ENCODE measurements at places on chromosomes 2 and 18.

DNA sequence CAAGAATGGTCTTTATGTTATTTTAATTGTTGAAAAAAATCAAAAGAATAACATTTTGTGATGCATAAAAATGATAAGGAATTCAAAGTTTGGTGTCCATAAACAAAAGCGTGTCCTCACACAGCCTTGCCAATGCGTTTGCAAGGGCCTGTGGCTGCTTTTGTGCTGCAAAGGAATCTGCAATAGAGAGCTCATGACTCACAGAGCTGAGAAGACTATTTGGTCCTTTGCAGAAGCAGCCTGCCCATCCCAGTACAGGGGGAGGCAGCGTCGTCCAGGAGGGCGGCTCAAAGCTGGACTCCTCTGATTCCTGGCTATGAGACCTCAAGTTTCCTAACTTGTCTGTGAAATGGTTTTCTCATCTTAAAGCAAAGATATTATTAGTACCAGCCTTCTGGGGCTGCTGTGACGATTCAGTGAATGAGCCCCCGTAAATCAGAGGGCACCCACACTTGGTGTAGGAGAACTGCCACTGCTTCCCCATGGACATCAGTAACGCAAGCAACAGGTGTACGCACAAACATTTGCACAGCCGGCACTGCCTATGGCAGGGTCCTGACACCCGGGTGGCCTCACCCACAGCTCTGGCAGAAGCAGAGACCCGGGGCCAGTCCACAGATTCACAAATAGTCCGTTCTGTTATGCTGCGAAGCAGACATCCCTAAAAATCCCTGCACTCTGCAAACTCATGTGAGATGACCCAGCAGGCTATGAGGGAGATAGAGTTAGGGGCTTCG is 70.6 kb upstream of the ASAP2 start:
- DNase-seq, result no peak

DNA sequence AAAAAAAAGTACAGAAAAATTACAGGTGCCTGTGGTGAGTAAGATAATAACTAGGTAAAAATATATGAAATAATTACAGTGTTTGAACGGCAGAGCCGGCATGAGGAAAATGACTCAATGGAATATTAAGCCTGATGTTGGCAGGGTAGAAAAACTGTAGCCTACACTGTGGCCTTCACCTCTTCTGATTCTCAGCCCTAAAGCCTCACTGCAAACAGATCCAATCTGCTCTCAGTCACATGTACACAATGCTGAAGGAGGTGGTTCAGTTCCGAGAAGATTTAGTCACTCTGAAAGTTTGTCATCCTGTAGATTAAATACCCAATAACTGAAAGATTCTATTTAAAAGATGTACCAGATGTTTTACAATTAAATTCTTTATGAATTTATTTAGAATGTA is 66.9 kb upstream of the MAP3K20 start:
- DNase-seq, result no peak

GRCh38 chr2:59586176-59586575 is 967.3 kb downstream of the BCL11A start:
- no peak for DNase-seq

DNA sequence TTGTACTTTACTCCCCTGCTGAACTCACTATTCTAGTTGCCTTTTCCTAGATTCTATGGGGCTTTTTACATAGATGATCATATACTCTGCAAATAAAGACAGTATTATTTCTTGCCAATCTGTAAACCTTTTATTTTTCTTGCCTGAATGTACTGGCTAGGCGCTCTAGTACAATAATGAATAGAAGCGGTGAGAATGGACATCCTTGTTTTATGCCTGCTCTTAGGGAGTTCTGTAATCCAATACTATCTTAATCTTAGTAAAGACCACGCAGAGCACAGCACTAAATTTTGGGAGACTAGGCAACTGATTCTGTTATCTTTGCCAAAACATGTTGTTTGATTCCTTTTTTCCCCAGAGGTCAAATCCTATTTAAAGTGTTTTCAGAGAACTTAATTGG is 7.0 kb downstream of the KRCC1 start:
- no peak for DNase-seq

- DNase-seq, result no peak
Measured at GRCh38 chr2:112181571-112182290, 43.5 kb downstream of the FBLN7 start.

DNA sequence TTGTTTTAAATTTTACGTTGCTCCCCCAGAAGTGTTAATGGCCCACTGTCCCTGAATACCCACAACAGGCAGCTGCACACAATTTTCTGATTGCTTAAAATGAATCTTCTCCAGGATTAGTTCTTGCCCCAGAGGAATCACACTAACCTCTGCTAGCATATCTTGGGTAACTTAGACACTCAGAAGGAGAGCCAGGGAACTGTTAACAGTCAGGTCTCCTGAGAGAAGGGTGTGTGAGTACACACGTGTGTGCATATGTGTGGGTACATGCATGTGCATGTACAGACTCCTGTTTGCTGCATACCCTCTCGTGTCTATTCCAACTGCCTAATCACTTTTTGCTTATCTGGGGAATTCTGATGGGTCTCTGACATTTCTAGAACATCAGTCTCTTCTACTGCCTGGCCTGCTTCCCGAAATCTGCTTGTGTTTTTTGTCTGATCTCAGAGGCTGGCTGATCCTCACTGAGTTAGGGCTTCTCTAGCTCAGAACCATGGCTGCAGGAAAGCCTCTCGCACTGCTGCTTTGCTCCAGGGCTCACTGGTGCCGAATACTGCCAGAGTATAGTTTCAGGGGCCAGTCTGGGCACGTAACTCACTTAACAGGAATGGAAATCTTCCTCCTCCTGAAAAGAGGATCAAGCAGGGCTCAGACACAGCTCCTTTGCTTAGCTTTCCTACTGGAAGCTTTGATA is 62.8 kb downstream of the PRELID3A start:
- no peak for DNase-seq

DNA sequence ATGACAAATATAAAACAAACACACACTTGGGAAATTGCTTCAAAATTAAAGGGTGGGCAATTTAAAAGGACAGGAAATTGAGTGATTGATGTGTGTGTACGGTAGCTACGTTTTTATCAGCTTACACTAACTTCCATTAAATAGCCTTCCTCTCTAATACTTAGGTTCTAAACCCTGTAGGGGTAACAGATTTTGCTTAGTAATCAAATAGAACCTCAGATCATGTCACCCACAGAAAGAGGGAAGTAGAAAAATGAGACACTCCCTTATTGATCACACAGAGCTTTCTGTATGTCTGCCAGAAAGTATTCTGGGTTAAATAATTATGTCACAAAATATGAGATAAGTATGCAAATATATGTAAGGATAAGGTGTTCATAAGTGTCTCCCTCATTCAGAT is 93.3 kb downstream of the ICA1L start:
- DNase-seq, result no peak

DNA sequence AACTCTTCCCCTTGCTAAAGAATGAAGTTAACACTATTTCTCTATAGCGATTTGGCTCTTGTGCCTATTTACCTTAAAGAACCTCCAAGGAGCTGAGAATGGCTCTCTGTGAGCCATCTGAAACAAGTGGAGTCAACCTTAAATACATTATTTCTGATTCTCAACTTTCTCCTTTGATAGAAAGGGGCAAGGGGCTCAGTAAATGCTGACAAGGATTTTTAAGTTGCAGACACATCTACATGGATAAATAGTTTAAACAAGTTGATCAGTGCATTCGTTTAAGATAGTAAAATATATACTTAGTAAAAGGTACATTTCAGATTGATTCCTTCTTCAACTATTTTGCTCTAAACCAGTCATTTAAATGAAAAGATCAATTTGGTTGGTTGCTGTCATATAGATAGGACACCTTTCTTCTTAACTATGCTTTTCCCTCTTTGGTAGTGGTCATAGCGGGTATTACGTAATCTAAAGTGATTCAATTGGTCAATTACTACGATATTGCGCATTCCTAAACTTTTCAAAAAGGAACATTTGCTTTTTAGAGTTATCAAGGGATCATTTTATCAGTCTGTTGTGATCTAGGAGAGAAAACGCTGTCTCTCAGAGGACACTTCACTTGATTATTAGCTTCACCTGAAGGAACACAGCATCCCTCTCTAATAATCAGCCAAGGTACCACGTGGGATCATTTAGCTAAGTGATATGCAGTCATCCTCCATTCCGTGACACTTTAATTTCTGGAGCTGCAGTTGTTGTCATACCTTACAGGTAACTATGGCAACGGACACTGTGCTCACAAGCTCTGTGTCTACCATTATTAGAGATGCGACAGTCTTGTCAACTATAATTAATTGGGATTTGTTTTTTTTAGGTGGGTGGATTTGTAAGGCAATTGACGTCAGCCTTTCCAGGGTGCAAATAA is 50.9 kb upstream of the KCNE4 start:
- DNase-seq, result no peak

GRCh38 chr18:3163968-3164367 is 55.8 kb downstream of the MYOM1 start:
- no peak for DNase-seq

DNA sequence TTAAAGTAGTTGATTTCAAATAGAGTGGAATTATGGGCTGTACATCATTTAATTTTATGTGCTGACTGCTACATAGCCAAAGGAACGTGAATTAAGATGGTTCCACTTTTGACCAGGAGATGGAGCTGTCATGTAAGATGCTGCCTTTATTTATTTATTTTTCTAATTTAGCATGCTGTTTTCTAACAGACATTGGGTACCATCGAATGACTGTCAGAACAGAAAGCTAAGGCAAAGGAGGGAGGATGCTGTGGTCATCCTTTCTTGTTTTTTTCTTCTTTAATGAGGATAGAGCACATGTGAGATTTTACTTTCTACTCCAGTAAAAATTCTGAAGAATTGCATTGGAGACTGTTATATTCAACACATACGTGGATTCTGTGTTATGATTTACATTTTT is at the start of gene SCN2A:
TSS of gene SCN2A (plus strand) at position 185 of the 400 bp plus-strand sequence. CDS start 56,410 bp downstream, outside the sequence.
- DNase-seq, result no peak

GRCh38 chr2:24707143-24707542 is 86.0 kb downstream of the PTRHD1 start:
- DNase-seq, result no peak

- DNase-seq, result no peak
Measured at GRCh38 chr2:66405473-66405872, 29.5 kb upstream of the MEIS1 start.

DNA sequence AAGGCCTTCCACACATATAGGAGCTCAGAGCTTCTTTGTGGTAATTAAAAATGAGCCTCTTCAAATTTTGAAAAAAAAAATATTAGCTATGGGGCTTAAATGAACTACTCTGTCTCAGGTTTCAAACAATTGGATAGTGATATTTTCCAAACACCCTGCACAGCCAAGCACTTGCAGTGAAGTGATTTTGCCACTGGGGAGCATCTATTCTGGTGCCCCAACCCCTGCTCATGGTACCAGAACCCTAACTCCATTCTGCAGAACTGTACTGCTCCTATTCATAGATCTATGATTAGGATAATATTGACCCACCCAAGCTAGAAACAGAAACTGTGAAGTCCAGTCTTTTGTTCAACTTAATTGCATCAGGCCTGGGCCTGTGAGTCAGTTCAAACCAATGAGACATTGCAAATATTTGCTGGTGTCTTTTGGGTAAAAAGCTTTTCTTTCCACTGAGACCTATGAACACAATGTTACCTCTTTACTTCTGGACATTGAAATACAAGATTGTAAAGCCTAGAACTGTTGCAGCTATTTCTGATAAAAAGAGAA is 324.0 kb downstream of the GALNT13 start:
- no peak for DNase-seq

- peak; percentile 35 for DNase-seq
Measured at GRCh38 chr2:107808959-107809358, 17.7 kb upstream of the RGPD4 start.

DNA sequence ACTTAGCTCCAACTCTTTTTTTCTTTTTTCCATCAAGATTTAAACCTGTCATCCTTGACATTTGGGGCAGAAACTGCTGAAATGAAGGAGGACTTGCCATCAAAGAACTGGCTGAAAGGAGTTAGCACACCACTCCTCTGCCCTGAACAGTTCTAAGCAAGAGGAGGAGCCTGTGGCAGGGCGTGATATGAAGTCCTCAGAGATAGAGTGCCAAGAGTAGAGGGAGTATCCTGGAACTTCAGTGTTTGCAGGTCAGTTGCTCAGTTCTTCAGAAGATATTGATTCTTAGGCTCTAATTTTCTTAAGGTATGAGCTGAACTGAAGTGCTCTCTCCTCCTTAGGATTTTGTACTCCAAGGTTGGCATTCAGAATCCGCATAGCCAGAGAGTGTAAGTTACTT is 15.2 kb downstream of the NABP1 start:
- DNase-seq, result no peak

DNA sequence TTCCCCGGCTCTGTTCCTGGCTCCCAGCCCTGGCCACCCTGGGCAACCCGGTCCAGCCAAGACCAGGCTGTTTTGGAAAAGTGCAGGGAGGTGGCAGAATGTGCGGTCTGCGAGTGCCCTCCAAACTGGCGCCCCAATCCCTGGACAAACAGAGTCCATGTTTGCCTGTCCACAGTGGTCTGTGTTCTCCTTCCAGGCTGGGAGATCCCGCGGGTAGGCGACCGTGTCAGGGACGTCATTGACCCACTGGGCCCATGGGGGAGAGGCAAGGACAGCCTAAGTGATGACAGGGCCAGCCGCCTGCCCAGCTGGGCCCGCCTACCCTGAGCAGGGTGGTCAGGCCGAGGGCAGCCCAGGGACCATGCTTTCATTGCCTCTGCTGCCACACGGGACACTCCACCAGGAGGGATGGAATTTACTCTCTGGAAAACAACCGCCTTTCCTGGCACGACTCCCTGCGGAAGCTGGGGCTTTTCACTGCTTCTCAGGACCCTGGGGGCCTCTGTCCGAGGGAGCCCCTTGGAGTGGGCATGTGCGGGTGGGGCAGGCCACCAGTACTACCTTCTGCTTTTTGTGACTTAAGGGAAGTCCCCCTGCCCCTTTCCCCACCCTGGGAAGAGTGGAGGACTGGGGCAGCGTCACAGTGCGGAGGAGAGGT is 20.1 kb downstream of the CYP26B1 start:
- no peak for DNase-seq

- no peak for DNase-seq
Measured at GRCh38 chr18:23529604-23530003, 26.3 kb downstream of the RMC1 start.

DNA sequence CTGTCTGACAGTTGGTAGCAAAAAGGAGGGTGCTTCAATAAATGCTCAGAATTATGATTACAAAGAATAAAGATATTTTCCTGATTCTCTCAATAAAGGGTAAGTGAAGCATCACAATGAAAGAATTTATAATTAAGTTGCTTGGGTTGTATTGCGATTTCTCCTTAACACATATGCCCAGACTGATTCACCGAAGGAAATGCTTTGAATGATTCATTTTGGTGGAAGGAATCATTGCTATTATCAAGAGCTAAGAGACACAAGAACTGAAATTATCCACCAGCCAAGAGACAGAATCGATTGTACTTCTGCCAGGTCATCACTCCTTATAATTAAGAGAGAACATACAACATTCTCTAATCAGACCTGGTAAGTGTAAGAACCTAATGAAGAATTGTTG is 301.4 kb downstream of the NR4A2 start:
- DNase-seq, result no peak

- no peak for DNase-seq
Measured at GRCh38 chr2:194718881-194719280, 938.1 kb upstream of the SLC39A10 start.

DNA sequence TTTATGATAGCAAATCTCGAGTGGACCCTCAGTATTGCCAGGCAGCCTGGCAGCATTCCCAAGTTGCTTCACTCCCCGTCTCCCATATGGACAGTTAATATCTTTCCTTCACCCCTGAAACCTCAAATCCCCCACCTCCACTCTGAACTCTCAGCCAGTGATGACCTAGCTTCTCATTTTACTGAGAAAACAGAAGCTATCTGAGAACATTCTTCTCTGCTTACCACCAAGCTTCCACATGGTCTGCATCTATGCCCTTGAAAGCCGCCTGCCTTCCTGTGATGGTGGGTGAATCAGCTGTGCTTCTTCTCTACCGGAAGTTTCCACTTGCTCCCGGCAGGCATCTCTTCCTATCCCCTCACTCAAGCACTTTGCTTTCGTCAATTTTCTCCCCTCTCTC is 529.2 kb downstream of the EPHA4 start:
- no peak for DNase-seq

All from heart left ventricle (tissue), 16 donors.